ENCODE measurements at places on chromosomes 11 and 22.

DNA sequence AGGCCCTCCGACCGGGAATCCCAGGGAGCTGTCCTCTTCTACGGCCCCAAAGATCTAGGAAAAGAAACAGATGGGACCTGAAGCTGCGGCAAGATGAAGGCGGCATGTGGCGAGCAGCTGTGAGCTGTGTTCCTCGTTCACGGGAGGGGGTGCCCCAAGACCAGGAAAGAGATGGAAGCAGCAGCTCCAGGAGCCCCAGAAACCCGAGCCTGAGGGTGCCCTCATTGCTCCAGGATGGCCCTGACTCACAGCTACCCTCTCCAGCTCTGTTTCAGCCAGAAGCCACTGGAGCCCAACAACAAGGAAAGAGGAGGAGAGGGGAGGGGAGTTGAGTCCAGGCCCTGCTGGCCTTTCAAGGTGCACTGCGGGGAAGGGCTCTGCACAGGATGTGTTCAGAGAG lies 23.7 kb upstream of the NAP1L4 start:
- DNase-seq, result no peak

GRCh38 chr11:113952588-113952987 lies 22.3 kb upstream of the HTR3A start:
- DNase-seq, result no peak

- no peak for DNase-seq
These were observed 47.5 kb upstream of the RASSF10 start for GRCh38 chr11:12961615-12962014.

GRCh38 chr11:83436855-83437254 lies 150.7 kb upstream of the CCDC90B start:
- DNase-seq, result no peak

GRCh38 chr11:67389477-67389876 lies 2.3 kb upstream of the RAD9A start:
- DNase-seq, result peak; percentile 76

GRCh38 chr22:17116572-17117330 lies 4.4 kb downstream of the TMEM121B start:
- DNase-seq, result no peak

DNA sequence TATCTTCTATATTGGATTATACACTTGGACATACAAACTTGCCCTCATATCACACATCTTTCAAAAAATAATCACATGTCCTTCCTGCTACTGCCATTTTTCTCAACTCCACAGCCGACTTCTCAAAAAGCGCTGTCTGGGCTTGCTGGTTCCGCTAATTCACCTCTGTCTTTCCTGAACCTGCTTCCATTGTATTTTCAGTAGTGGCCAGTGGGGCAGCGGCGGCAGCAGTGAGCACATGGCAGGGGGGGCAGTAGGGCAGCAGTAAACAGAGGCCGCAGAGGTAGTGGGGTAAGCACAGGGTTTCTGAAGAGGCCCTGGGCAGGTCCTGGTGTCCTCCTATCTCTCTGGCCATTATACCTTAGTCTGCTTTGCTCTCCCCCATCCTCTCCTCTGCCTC lies 126.3 kb downstream of the RRAS2 start:
- no peak for DNase-seq

- DNase-seq, result peak; percentile 11
These were observed 22.8 kb downstream of the INCENP start for GRCh38 chr11:62146476-62147200.

DNA sequence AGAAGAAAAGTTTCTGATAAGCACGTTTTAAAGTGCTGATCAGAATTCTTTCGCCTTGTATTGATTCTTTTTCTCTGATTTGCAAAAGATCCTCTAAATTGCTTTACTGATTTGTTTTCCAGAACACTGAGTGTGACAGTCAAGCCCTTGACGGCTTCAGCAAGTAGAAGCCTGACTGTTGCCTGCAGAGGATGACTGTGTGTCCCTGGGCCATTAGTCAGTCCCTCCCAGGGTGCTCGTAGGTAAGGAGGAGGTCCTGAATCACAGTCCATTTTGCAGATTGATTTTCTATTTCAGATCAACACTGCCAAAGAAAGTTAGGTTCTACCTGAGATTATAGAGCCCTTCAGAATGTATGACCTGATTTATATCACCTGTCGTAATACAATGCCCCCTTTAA lies 38.6 kb upstream of the POGLUT3 start:
- no peak for DNase-seq

GRCh38 chr22:36853407-36854099 lies 7.3 kb upstream of the NCF4 start:
- DNase-seq, result peak; percentile 98

GRCh38 chr22:37211866-37212173 lies 457 bp downstream of the SSTR3 start:
- DNase-seq, result no peak

DNA sequence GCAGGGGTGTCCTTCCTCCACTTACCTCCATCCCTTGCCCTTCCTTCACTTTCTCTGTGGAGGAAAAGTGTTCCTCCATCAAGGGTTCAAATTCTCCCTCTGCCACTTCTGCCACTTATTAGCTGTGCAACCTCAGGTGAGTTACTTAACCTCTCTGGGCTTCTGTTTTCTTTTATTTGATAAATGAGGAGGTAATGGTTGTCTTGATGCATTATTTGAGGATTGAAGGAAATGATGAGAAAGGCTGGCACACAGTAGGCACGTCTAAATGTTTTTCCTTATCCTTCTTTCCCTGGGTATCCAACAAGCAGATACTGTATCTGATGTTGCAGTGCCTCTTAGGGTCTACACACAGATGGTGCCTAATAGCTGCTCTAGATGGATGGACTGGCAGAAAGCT lies 14.3 kb upstream of the ALX4 start:
- DNase-seq, result no peak

DNA sequence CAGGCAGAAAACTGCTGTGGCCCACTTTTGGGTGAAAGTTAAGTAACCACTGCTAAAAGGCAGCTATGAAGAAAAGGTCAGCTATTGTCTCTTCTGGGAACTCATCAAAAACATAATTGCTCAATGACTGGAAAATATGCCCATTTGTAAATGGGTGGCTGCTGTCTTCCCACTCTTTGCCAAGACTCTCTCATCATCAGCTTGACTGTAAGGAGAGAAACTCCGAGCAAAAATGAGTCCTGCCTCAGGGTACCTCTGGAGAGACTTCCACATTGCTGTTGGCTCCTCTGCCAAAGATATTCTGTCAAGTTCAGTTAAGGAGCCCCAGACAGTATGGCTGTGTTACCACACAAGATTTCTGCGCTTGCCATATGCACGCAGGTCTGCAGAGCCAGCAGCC lies 138.7 kb downstream of the BBOX1 start:
- DNase-seq, result no peak

- no peak for DNase-seq
These were observed 48.8 kb downstream of the STIM1 start for GRCh38 chr11:3904228-3904627.

DNA sequence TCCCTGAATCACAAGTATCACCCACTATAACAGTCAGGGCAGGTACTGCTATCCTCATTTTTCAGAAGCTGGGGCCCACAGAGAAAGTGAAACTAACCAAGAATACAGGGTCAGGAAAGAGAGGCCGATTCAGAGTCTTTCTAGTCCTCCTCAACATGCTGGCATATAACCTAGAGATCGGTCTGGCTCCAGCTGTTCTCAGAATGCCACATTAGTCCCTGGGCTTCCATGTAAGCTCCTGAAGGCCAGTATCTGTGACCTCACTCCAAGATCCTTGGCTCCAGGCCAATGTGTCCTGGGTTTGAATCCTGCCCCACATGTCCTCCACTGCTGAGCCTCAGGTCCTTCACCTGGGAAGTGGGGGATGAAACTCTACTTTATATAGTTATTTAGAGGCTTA lies 50.4 kb downstream of the TENM4 start:
- DNase-seq, result no peak

DNA sequence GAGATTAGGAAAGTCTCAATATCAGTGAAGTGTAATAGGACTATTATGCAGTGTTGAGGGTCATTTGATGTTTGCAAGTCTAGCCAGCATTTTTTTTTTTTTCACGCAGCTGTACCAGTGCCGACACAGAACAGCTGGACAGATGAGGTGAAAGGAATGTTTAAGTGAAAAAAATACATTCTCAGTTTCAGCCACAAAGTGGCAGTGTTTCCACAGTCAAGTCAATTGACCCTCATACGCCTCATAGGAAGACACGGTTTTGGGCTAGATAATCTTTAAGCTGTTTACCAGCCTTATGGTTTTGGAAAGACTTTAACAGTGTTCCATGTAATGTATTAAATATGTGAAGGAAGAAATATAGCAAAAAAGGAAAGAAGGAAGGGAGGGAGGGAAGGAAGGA lies 349.9 kb upstream of the ANO3 start:
- DNase-seq, result no peak

GRCh38 chr22:17549655-17550054 lies 13.6 kb upstream of the SLC25A18 start:
- DNase-seq, result no peak

GRCh38 chr22:40607506-40607905 lies 29.0 kb downstream of the MRTFA start:
- no peak for DNase-seq

DNA sequence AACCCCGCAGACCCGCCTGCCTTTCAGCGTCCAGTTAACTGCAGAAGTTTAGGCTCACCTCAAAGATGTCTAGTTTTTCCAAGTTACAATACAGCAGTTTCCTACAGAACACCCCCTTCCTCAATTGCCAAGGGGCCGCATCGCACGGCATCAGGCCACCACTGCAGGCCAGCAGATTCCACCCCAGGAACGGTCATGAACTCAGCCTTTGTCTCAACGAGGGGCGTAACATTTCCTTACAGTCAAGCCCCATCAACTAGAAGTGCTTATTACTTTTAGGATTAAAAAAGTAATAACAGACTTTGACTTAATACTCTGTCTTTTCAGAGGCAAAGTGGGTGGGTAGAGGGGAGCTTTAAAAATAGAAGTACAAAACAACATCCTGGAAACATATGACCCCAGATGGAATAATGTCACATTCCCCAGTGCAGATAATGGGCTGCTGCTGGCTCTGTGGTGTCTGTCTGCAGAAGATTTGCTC lies 36.3 kb downstream of the PPP2R1B start:
- DNase-seq, result no peak

Data from activated T-cell treated with anti-CD3 and anti-CD28 coated beads, Interleukin-2, amount 50 U/mL, for 48 hours (primary cell).